ENCODE measurements at places on chromosomes 12 and 14.

- DNase-seq, result no peak
Observed at GRCh38 chr14:84622357-84622756, 907.6 kb upstream of the FLRT2 start.

DNA sequence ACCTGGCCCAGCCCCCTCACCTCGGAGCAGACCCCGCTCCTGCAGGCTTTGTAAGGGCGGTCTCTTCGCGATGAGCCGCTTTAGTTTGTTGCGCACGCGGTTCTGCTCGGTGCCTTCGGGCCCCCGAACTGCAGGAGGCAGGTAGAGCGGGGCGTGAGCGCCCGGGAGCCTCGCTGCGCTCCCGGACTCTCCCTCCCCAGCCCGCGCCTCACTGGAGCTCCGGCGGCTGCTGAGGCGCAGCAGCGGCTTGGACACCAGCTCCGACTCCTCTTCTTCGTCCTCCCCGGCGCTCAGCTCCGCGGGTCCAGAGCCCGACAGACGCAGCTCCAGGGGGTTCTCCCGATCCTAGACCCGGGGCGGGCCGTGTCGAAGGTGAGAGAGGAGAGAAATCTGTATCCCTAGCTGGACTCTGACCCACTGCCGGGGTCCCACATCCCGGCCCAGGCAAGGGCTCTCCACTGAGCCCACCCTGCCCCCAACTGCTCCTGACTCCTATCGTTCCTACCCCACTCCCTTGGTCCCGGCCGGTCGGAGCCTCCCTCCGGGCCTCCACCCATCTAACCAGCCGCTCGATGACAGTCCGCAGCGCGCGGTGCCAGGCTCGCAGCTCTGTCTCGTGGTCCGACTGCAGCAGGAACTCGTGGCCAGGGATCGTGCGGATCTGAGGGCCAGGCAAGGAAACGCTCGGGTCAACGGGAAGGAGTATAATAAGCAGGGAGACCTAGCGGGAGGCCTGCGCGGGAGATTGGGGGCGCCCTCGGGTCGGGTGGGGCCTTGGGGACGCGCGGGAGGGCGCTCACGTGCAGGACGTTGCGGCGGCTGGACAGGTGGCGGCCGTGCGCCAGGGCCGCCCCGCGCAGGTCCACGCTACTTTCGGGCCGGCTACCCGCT lies 4.2 kb downstream of the ARHGAP9 start:
- DNase-seq, result no peak

DNA sequence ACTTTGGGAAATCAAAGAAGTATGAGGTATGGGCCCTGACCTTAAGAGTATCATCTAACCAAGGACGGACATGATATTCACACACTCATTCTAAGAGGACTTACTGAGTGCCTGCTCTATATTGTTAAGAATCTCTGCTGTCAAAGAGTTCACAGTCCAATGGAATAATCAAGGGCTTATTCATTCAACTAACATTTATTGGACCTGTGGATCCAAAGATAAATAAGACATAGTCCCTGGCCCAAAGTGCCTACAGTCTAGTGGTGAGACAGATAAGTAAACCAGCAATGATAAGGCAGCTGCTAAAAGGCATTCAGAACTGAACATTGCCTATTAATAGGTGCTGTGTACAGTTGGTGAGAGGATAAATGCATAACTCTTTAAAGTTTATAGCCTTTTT lies 11.0 kb downstream of the WDR20 start:
- no peak for DNase-seq

GRCh38 chr12:124893792-124894516 lies 20.5 kb downstream of the UBC start:
- DNase-seq, result no peak

DNA sequence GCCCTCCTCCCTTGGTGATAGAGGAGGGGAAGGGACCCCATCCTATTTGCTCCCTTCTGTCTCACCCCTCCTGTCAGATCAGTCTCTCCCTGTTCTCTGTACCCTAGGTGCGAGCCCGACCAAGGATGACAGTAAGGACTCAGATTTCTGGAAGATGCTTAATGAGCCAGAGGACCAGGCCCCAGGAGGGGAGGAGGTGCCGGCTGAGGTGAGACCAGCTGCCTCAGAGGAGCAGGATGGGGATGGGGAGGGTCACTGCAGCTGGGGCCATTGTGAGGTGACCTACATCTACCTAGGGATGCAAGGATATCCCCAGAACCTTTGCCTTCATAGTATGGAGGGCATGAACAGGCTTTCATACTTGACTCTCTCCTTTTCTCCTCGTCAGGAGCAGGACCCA lies 22.2 kb downstream of the AGAP2 start:
- no peak for DNase-seq

GRCh38 chr14:76782885-76783566 lies 21.8 kb downstream of the VASH1 start:
- no peak for DNase-seq

DNA sequence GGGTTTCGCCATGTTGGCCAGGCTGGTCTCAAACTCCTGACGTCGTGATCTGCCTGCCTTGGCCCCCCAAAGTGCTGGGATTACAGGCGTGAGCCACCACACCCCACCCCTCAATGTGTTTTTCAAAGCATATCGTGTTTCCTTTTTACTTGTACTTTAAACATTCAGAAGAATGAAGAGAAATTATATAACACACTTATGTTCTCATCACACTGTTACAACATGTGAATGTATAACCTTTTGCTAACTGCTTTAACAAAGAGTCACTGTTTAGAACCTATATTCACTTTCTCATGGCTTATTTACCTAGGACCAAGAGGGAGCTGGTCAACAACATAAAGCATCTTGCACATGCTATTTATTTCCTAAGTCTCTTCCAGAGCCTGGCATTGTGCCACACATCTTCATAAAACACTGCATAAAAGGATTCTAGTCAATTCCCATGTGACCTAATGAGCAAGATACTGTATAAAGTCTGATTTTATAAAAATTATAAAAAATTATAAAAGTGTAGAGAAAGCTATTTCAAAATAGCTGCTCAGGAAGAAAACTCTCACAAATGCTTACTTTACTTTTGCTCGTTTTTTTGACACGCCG lies 16.0 kb upstream of the ACTR6 start:
- DNase-seq, result no peak

- DNase-seq, result peak; percentile 61
Observed at GRCh38 chr12:14773685-14774073, 29.6 kb downstream of the WBP11 start.

- no peak for DNase-seq
Observed at GRCh38 chr12:12585115-12585863, 22.6 kb upstream of the DUSP16 start.

- no peak for DNase-seq
Observed at GRCh38 chr14:92740440-92740839, 8.0 kb downstream of the LGMN start.

DNA sequence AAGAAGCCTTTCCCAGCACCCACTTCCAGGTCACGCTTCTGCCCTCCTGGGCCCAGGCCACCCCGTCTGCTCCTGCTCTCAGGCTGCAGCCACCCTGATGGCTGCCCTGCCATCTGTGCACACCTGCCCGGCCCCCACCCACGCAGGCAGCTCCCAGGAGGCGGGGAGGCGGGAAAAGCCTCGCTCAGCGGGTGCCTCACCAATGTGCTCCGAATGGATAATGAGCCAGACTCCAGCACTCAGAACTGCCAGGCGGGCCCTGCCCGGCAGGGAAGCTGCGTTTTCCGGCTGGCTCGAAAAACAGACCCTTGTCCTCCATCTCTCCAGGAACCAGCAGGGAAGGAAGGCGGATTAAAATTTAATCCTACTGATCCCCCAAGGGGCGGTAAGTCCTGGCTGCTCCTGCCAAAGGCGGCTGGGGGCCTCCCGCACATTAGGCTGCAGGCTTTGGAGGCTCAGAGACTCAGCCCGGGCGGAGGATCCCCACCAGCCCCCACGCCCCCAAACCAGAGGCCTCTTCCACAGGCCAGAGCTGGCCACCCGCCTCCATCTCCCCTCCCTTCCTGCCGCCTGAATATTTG lies 104.0 kb downstream of the NCOR2 start:
- DNase-seq, result peak; percentile 58

- DNase-seq, result no peak
Observed at GRCh38 chr14:105767315-105767714, 240.9 kb downstream of the TMEM121 start.

GRCh38 chr12:104457746-104458693 lies 1.3 kb downstream of the CHST11 start:
- DNase-seq, result no peak

DNA sequence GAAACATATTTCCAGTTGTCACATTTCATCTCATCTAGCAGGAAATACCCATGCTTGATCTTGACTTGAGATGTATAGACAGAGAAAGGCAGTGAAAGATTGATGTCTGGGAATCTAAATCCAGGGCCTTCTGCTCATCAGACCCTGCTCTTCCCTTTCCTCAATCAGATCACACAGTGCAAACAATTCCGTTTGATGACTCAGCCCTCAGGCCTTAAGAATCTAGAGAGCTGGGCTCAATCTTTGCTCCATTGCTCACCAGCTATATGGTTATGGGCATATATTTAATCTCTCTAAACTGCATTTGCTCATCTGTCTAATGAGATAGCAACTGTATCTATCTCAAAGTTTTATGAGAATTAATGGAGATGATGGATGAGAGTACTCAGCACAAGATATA lies 201.8 kb upstream of the CCDC196 start:
- no peak for DNase-seq

DNA sequence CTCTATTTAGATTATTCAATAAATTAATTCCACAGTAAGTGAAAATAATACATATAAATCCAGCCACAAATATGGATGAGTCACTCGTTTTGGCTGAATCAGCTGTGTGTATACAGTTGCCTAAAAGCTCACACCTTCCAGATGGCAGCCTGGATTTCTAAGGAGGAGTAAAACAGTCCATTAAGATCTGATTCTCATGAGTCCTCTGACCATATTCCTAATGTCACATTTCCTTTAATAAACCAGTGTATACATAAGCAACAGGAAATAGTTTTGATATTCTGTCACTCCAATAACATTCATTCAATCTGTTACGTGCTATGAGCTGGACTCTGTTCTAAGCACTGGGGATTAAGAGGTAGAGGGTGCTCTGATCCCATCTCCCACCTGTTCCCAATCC lies 21.8 kb downstream of the MDM1 start:
- no peak for DNase-seq

GRCh38 chr12:118371321-118372282 lies 1.1 kb downstream of the TAOK3 start:
- DNase-seq, result peak; percentile 66

DNA sequence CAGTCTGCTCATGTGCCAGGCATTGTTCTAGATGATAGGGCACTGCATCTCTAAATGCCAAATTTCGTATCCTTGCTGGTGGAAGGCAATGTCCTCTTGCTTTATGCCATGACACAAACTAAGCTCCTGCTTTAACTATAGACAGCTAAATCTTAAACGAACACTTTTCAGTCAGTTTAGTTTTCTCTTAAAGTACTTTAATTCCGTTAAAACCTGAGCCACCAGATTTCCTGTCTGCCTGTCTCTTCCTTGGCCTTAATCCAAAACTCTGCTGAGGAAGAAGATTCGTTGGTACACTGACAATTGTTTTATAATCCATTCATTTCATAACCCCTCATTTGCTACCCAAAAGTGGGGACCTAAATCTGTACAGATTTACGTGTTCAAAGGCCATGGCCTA lies 194.4 kb upstream of the BCL2L14 start:
- DNase-seq, result no peak

DNA sequence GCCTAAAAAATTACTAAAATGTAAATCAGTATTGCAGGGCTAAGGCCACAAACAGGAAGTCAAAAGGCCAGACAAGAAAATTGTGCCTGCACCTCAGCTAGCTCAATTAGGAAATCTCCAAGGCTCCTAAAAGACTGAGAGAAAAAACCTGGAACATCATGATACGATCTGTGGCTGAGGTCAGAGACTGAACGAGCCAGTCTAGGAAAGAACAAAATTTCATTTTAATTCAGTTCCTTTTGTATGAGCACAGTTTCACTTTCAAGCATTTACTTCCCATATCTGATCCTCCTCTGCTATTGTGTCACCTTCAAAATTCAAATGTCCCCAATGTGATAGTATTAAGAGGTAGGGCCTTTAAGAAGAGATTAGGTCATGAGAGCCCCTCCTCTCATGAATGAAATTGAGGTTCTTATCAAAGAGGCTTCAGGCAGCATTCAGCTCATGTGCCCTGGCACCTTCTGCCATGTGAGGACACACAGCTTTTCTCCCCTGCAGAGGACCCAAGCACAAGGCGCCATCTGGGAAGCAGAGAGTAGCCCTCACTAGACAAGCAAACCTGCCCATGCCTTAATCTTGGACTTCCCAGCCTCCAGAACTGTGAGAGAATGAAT lies 14.8 kb downstream of the PRKAB1 start:
- no peak for DNase-seq

GRCh38 chr12:116595672-116596071 lies 36.5 kb downstream of the MAP1LC3B2 start:
- peak; percentile 44 for DNase-seq

GRCh38 chr12:76916170-76916540 lies 37.3 kb upstream of the CSRP2 start:
- no peak for DNase-seq

DNA sequence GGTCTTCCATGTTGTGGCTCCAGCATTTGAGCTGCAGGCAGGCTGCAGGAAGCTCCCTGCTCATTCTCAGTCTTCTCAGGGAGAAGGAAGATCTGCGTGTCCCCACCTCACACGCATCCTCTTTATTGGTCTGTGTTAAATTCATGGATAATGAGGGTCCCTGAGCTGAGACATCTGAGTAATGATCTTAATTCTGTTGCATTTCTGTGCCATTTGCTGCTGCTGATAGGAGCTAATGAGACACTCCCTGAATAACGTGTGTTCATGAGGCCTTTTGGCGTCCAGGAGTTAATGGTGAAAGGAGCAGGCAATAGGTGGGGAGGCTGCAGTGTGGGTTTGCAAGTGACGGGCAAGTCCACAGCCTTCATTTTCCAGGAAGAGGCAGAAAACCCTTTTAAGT lies 46.6 kb upstream of the OAS1 start:
- no peak for DNase-seq

GRCh38 chr14:75578786-75579337 lies 442 bp downstream of the FLVCR2 start:
- DNase-seq, result no peak

- DNase-seq, result no peak
Observed at GRCh38 chr14:82951171-82951570, 1417.5 kb upstream of the SEL1L start.

- no peak for DNase-seq
Observed at GRCh38 chr14:46290706-46291105, 360.9 kb downstream of the RPL10L start.

Data from natural killer cell treated with Interleukin-12 subunit alpha and Interleukin-12 subunit beta and Interleukin-15 and Interleukin-18, amount 100 ng/mL, for 72 hours (primary cell).